ENCODE measurements at places on chromosomes 12 and 14. TPM values are rescaled to one million over a fixed set of nuclear protein-coding genes. Genes with fewer than 3 reads are reported as not detected.

- DNase-seq, result no peak
These were observed 331.6 kb upstream of the STXBP6 start for GRCh38 chr14:25381498-25381897.

DNA sequence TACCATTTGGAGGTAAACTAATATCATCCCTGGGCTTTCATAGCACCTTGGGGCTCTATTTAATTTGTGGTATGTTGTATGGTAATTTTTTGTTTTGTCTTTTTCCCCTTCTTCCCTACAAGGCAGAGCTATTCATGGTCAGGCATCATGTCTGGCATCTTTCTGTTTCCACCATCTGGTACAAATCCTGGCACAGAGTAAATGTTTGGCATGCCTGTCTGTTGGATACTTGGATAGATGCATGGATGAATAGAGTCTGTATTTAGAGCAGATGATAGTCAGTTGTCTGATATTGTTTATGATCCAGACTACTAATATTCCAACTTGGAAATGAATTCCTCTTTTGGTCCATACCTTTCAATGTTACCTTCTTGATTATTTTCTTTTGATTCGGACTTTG lies 139.8 kb downstream of the NEDD1 start:
- DNase-seq, result no peak

DNA sequence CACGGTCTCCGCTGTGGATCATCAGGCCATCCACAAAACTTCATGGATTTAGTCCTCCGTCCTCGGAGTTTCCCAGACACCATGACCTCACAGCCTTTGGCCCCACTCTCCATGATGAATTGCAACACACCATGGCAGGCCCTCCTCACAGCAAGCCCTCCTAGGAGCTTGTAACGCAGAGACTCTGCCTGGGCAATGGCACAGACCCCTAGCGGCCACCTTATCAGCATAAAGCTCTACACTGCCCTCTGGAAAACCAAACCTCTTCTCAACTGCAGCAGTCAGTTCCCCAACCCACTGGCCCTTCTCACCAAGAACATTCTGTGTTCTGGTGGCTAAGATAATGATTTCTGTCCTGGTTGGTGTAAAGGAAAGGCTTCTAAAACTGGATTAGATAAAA lies 238.4 kb upstream of the USP15 start:
- DNase-seq, result no peak

- DNase-seq, result no peak
These were observed 2.3 kb upstream of the SPATS2 start for GRCh38 chr12:49364989-49365388.

Gene COX8C
- not detected for polyA plus RNA-seq

- no peak for DNase-seq
These were observed 90.5 kb upstream of the STXBP6 start for GRCh38 chr14:25140411-25140810.

Gene KLHDC2
- 157 TPM for polyA plus RNA-seq

Gene KTN1
- 197 TPM for polyA plus RNA-seq

Gene PTPN21
- 39.9 TPM for polyA plus RNA-seq

Gene TAMALIN
- 16.8 TPM for polyA plus RNA-seq

GRCh38 chr14:92890830-92891588 lies 31.9 kb upstream of the CHGA start:
- no peak for DNase-seq

GRCh38 chr12:68497107-68497506 lies 113.6 kb upstream of the RAP1B start:
- DNase-seq, result no peak

GRCh38 chr12:9636851-9637206 lies 29.1 kb upstream of the KLRB1 start:
- DNase-seq, result no peak

- DNase-seq, result no peak
These were observed 5.1 kb upstream of the SIX1 start for GRCh38 chr14:60654334-60654821.

DNA sequence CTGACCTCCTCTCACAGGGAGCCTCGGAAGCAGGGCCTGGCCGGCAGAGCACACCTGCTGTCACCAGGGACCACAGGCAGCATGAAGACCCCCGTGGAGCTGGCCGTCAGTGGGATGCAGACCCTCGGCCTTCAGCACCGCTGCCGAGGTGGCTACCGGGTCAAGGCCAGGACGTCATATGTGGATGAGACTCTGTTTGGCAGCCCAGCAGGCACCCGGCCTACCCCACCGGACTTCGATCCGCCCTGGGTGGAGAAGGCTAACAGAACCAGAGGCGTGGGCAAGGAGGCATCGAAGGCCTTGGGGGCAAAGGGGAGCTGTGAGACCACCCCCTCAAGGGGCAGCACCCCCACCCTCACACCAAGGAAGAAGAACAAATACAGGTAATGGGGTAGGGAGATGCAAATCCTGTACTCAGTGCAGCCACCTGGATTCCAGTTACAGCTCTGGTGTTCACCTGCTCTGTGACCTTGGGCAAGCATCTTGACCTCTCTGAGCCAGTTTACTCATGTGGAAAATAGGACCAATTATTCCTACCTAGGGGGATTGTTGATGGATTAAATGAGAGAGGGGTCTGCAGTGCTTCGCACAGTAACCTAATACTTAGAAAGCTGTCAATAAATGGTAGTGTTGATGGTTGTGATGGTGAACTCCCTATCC lies 1.3 kb downstream of the RITA1 start:
- no peak for DNase-seq

Gene TEX52
- polyA plus RNA-seq, result 2.6 TPM

Gene LMNTD1
- polyA plus RNA-seq, result not detected

DNA sequence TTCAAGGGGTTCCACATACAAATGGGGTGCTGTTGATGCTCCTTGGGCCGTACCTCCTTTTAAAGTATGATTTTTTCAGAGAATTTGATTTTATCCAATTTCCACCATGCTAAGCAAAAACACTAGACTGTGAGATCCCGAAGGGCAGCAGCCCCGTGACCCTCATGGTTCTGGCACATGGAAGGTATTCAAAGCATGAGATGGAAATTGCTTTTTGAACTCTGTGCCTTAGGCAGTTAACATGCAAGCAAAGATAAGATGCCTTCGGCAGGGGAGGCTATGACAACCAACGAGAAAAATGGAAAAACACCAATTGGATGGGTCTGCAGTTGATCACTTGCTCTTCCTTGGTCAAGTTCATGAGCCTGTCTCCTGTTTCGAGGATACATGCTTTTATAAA lies 120.8 kb upstream of the DIO3 start:
- no peak for DNase-seq

Gene CBLN3
- polyA plus RNA-seq, result 2.5 TPM

DNA sequence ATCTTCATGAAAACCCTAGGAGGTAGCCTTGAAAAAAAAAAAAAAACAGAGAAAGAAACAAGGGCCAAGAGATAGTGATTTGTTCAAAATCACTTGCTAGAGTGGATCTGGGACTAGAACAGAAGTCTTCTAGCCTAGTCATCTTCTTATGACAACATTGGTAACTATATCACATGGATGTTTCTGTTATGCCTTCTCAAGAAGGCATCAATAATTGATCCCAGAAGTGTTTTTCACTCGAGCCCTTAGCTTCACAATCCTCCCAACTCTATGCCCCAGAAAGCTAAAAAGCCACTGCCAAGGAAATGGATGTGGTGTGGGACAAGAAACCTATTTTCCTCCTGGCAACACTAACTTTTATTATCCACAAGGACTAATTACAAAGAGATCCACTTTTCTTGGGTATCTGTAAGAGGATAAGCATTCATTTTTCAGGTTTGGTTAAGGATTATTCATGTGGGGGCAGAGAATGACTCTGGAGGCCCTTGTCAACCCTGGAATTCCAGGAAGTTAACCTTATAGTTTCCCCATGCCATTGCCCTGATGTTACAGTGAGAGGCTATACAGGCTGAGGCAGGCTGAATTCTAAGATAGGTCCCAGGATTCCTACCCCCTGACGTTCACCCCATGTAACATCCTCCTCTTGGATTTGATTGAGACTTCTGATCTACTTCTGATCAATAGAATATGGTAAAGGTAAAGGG lies 67.7 kb upstream of the CPM start:
- DNase-seq, result no peak

Gene AKAP5
- polyA plus RNA-seq, result 1.4 TPM

DNA sequence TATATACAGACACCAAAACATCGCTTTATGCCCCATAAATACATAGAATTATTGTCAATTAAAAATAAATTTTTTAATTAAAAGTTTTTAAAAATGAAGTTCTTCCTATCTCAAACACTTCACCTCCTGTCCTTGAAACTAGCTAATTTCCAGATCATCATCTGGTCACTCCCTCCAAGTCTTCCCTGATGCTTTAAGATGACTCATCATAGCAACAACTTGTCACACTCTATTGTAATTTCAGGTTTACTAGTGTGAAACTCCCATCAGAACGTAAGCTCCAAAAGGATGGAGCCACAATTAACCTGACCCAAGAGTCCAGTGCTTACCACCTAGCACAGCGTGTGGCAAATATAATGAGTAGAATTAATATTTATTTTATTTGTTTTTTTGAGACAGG lies 16.3 kb downstream of the GXYLT1 start:
- no peak for DNase-seq

DNA sequence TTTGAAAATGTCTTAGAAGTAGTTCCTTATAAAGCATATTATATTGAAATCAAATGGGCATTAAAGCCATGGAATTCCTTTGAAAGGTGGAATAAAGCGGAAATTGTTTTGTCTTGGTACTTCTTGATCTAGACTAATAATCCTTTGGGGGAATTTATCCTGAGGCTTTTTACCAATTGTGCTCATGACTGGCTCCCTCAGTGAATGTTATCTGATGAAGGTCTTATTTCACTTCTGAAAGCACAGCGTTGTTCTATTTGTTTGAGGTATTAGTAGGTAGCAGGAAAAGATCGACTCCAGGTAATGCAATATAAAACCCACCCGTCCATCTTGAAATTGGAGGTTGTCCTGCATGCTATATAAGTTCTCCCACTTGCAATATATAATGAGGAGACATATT lies 64.8 kb downstream of the PPFIBP1 start:
- no peak for DNase-seq

Gene RASSF8
- polyA plus RNA-seq, result 71.8 TPM

Gene MSRB3
- 20.3 TPM for polyA plus RNA-seq

Gene LALBA
- not detected for polyA plus RNA-seq

GRCh38 chr12:119153477-119154434 lies 25.0 kb upstream of the HSPB8 start:
- no peak for DNase-seq

DNA sequence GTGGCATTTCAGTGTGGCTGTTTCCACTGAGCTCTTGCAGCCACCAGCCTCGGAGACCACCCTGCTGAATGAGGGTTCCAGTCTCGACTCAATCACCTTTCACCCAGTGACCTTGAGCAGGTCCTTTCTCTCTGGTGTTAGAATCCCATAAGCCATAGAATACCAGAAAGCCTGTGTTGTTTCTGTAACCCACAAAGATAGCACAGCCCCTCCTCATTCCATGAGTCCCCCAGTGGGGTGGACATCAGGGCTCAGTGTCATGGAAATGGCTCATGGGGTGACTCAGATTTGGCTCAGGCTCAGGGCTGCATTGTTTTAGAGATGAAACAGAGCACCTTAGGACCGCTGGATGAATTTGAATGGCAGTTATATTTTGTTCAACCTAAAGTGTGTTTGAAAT lies 171.5 kb downstream of the PTPN11 start:
- no peak for DNase-seq

DNA sequence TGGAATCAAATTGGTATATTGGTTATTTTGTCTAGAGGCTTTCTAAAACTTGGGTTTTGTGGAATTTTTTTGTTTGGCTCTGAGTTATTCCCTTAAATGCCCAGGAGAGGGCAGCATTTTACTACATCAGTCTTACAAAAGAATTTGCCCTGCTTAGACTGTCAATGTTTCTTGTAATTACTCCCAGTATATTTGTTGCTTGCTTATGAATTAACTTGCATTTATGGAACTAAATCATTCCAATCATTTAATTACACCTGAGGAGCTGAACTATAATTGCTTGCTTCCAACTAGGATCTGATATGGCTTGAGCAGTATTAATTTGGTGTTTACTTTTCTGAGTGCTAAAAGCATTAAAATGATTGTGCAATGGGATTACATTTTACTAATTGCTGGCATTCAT lies 48.7 kb downstream of the MIPOL1 start:
- peak; percentile 7 for DNase-seq

Gene ANKS1B
- polyA plus RNA-seq, result 3.7 TPM

DNA sequence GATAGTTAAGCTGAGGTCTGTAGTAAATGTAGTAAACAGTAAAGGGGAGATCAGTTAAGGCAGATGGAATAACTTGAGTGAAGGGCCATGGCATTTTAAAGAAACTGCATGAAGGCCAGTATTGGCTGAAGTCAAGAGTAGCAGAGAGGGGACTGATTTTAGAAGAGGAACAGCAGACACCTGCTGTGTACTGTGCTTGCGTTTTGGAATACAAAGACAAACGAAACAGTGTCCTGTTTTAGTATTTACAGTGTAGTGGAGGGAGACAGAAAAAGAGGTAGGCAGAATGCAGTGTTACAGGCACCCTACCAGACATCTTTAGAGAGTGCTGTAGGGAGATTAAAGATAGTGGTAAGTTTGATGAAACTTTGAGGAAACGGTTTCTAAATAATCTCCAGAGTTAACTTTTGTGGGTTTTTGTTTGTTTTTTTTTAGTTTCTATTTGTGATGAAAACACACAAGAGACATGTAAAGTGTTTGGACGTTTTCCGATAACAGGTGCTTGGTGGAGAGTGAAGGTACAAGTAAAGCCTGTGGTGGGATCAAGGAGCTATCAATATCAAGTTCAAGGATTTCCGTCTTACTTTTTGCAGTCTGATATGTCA lies 2.1 kb downstream of the HELB start:
- DNase-seq, result no peak

DNA sequence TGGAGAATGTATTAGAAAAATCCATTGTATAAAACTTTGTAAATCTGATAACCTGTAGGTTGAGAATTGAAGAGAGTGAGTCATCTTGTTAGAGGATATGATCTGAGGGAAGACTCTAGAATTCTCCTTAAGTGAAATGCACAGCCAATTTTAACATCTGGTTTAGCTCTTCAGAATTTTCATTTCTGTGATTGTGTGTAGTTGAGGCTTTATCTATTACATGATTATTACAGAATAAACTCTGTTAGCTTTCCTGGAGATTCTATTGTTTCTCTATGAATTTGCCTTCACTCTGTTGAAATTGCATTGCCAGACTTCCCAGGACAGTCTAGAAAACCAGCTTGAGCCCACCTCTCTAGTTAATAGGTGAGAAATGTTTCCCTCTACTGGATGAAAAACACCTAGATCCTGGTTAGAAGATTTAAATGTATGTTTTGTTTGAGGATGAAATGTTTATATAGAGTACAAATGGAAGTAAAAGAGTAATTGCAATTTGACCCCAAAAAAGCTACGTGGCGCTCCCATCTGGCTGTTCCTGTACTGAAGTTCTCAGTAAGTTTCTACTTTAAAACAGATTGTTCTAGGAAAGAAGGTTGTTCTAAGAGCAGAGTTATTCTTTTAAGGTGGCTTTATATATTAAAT lies 2.9 kb downstream of the NUDT4 start:
- peak; percentile 36 for DNase-seq

DNA sequence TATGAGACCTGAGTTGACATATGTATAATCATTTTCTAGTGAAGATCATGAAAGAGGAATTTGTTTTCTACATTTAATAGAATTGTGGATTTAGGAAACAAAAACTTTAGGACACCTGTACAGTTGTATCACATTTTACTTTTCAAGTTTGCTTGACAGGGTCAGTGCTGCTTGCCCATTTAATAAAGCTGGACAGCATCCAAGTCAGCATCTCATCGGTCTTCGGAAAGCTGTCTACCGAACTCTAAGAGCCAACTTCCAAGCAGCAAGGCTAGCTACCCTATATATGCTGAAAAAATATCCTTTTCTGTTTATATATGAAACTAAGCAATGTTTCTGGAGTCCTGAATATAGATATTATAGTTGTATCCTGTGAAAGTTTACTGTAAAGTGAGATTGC lies 52.3 kb downstream of the VEZT start:
- DNase-seq, result no peak
